ENCODE measurements at places on chromosomes 16 and 17.

- DNase-seq: no peak
Observed at GRCh38 chr16:56980792-56981724, 8.3 kb upstream of the NLRC5 start.

GRCh38 chr16:12455287-12455798 is 348.3 kb downstream of the CPPED1 start:
- DNase-seq: peak; percentile 34

GRCh38 chr16:86258713-86259112 is 251.6 kb upstream of the FOXF1 start:
- DNase-seq: no peak

DNA sequence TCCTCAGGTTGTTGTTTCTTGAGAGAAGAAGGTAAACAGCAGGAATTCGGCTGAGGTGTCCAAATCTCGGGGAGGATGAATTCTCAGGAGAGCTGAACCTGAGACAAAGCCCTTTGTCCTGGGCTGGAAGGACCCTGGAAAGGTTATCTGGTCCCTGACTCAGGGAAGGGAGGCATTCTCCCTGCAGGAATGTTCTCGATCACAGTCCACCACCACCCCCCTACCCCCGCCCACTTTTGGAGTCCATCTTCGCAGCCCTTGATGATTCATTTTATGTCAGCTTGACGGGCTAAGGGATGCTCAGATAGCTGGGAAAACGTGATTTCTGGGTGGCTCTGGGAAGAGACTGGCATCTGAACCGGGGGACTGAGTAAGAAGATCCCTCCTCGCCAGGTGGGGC is 1.4 kb upstream of the CEP295NL start:
- no peak for DNase-seq

DNA sequence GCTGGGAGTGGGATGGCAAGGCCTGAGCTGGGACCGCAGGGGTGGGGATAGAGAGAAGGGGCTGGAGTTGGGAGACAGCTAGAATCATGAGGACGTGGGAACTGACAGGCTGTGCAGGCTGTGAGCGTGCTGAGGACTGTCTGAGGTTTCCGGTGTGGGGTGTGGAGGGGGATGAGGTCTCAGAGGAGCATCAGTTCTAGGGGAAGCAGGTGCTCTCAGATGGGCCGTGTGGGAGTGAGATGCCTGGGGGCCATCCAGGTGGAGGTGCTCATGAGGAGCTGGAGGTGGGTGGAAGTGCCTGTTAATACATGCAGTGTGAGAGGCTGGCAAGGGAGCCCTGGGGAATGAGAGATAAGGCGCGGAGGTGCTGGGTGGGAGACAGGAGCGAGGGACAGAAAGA is 27.2 kb downstream of the HASPIN start:
- DNase-seq: no peak

DNA sequence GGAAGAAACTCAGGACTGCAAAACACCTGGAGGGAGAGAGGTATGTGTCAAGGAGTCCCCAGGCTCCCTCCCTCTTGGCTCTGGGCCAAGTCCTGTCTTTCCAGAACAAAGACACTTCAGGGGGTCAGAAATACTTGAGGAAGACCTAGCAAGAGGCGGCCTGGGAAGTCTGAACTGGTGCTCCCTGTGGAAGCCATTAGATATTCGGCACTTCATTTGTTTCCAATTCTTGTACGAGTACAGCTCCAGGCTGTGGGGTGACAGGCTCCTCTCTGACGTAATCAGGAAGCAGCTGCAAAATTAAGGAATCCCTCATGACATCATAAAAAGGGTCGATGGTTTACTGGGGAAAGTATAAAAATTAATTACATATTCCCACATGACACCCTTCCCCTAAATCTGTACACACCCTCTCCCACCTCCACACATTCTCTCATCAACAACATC is 108.7 kb downstream of the SMG6 start:
- DNase-seq: no peak

GRCh38 chr16:65271996-65272395 is 150.1 kb upstream of the CDH11 start:
- DNase-seq: no peak

GRCh38 chr16:50735629-50736122 is 6.2 kb upstream of the CYLD start:
- no peak for DNase-seq

- DNase-seq: no peak
Observed at GRCh38 chr17:45578516-45579455, 88.3 kb upstream of the PLEKHM1 start.

- no peak for DNase-seq
Observed at GRCh38 chr17:28841901-28842281, 699 bp downstream of the FAM222B start.

- DNase-seq: peak; percentile 27
Observed at GRCh38 chr17:75652934-75653549, 13.9 kb downstream of the RECQL5 start.

- DNase-seq: no peak
Observed at GRCh38 chr16:86899151-86899550, 320.8 kb downstream of the FOXL1 start.

GRCh38 chr17:45087504-45087975 is 26.4 kb downstream of the NMT1 start:
- no peak for DNase-seq

DNA sequence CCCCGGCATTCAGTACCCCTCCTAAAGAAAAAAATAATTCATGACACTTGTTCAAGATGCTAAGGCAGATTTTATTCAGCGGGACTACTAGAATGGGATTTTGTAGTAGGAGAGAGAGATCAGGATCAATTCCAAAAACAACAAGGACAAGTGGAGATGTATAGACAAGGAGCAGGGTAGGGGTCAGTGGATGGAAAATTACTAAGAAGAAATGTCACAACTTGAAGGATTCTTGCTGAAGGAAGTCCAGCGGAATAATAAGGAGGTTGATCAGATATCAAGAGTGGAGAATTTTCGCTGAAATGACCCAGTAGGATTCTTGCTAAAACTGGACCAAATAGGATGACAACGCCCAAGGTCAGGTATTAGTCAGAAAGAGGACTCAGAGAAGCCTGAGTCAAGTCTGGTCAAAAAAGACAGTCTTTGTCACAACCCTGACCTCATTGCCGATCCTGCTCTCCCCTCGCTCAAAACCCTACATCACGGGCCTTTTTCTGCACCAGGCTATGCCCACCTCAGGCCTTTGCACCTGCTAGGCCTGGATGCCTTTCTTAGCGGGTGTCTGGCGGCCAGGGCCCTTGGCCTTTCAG is 36.9 kb downstream of the MMD start:
- no peak for DNase-seq

DNA sequence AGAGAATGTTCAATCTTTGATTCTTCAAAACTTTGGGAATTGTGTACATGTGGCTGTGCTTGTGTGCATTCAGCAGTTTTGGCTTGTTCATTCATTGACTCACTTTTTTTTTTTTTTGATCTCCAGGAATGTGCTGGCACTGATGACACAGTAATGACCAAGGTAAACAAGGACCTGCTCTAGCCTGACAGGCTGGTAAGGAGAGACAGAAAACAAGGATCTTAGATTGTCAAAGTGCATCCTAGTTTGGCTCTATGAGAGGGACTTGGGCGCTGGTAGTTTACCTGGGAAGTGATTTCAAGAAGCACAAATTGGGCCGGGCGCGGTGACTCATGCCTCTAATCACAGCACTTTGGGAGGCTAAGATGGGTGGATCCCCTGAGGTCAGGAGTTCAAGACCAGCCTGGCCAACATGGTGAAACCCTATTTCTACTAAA is 233.1 kb upstream of the WSCD1 start:
- no peak for DNase-seq

GRCh38 chr17:78993241-78993956 is 13.7 kb upstream of the LGALS3BP start:
- peak; percentile 36 for DNase-seq

GRCh38 chr17:12365805-12366204 is 299.9 kb upstream of the MYOCD start:
- no peak for DNase-seq

GRCh38 chr17:51601622-51602261 is 341.4 kb downstream of the UTP18 start:
- no peak for DNase-seq

DNA sequence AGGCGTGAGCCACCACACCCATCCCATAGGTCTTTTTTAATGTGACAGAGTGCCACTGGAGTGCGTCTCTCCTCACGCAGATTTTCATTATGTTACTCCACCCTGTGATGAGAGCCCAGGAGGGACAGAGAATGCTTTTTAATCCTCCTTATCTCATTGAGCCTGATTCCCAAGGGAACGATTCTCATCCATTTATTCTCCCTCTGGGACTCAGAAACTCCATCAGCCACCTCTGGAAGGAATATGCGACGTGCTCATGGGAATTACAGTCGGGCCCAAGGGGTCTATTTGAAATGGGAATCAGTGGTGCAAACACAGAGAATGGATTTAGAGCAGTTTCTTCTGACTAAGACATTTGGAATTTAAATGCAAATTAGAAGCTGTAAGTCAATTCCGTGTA is 155.9 kb upstream of the HSBP1 start:
- DNase-seq: no peak

DNA sequence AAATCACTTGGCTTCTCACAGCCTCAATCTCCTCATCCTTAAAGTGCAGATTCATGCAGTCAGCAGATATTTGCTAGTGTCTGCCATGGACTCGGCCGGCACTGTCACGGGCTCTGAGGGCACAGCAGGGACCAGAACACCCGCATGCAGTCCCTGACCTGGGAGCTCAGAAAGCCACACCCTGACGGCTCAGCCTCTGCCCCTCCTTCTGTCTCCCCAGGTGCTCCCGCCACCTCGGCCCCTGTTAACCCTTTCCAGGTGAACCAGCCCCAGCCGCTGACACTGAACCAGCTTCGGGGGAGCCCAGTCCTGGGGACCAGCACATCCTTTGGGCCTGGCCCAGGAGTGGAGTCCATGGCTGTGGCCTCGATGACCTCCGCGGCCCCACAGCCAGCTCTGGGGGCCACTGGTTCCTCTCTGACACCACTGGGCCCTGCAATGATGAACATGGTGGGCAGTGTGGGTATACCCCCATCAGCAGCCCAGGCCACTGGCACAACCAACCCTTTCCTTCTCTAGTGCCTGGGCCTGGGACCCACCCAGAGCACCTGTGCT is 28.7 kb downstream of the B9D1 start:
- DNase-seq: no peak

GRCh38 chr16:12900599-12901203 is 697 bp upstream of the SHISA9 start:
- no peak for DNase-seq

DNA sequence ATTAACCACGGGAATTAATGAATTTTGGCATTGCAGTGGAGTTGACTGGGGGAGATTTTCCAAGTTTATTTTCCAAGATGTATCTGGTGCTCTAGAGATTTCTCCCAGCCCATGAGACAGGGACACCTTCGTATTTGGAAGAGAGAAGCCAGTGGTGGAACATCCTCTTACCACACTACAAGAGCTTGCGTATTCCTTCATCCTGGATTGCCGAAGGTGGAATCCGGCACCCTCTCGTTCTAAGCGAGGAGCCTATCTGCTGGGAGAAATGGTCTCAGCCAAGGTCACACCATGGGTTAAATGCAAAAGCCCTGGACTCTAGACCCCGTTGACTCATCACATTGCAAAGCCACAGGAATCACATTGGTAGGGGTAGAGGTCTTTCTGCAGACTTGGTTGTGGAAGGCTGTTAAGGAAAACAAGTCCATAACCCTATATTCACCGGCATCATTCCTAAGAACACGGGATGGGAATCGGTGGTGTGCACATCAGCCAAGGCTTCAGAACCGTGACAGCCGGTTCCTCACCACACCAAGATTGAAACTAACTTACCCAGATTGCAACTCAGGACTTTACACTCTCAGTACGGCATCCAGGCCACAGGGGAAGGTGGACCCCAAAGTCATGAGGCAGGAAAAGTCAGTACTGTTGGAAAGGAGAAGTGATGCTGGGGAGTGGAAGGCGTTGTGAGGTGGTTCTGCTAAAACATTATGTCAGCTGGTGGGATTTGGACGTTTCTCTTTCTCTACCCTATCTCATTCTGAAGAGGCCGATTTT is 259.8 kb downstream of the CPPED1 start:
- no peak for DNase-seq

DNA sequence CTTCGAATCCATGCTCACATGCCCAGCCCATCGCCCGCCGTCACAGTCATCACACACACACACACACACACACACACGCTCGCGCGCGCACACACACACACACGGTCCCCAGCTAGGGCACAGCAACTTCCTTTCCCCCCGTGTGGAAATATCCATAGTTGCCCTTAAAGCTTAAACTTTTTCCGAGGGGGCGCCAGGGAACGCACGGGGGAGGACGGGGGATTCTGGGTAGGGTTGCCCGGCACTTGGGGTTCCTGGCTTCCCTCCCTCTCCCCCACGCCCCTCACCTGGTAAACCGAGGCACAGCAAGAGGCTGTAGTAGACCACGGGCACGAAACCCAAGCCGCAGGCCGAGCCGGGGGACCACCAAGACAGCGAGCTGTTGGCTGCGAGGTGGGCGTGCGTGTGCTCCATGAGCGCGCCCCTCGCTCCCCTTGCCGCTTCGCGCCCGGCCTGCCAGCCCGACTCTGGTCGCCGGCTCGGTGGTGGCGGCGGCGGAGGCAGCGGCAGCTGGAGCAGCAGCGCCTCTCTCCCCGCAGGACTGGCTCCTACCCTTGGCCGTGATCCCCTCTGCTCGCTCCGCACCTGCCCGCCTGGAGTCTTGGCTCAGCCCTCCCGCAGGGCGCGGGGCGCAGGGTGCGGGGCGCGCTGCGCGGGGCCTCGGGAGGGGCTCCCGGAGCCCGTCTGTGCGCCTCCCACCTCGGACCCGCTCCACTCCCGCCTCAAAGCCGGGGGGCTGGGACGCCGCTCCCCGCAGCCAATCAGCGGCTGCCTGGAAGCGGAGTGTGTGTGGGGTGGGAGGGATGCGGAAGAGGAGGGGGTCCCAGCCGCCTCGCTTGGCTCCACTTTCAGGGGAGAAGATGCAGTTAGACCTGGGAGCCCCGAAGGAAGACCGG is at the start of gene GPR139:
Gene GPR139, minus strand, starts transcription at position 688 of the 896 bp plus-strand sequence. Its CDS starts 274 bp downstream, at position 414.
- no peak for DNase-seq

DNA sequence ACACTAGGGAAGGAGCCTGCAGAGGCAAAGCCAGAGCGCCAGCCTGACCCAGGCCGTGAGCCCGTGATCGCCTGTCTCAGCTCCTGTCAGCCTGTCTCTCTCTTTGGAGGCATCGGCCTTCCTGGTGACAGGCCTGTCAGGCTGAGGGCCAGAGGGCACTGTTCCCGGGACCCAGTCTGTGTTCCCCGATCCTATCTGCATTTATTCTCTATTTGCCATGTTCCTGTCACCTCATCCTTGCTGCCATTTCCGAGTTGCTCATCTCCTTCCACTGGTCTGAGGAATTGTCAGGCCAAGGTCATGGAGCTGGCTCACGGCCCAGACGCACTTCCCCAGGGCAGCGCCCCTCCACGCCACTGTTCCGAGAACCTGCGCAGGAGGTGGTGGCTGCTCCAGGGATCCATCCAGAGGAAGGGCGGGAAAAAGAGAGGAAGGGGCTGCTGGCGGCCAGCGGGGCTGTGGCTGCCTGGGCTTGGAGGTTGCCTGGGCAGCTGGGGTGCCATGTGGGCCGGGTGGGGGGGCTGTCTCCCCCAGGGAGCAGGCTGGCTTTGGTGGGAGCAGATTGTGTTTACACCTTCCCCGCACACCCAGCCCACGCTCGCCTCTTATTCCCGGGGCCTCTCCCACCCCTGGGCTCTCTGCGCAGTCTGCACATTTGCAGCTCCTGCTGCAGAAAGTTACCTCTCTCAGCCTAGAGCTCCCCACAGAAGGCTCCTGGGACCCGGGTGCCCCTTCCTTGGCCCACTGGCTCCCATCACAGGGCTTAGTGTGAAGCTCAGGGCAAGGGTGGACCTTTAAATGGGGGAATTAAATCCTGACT is 4.9 kb downstream of the PRCD start:
- DNase-seq: no peak

Data from stimulated activated CD4-positive, alpha-beta T cell treated with anti-CD3 and anti-CD28 coated beads, Interleukin-1b, Interleukin-23, amount 100 ng/mL, for 48 hours (primary cell).